ENCODE measurements at places on chromosomes 3 and 15.

GRCh38 chr3:119723022-119723421 lies 20.2 kb downstream of the CFAP91 start:
- no peak for DNase-seq

- DNase-seq: peak; percentile 80
These were observed 8.2 kb downstream of the ZIC4 start for GRCh38 chr3:147397875-147398812.

- no peak for DNase-seq
These were observed 26.4 kb upstream of the ABHD17C start for GRCh38 chr15:80668546-80669236.

DNA sequence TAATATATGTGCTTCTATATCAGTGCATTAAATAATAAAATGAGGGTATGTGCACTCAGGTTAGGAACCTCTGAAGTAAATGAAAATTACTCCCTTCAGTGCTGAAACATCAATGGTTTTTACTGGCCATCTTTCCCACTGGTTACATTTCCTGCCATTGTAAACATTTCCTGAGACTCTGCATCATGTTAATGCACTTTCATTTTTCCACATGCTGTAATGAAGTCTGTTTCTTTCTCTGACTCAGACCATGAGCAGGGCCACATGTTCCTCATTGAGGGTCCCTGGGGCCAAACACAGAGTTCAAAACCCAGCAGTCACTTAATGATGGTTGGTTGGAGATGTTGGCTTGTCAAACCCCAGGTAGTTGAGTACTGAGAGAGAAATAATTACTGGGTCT lies 15.3 kb downstream of the FAM3D start:
- DNase-seq: no peak

GRCh38 chr3:58417075-58417474 lies 16.6 kb downstream of the PDHB start:
- no peak for DNase-seq

- no peak for DNase-seq
These were observed 269.5 kb upstream of the GBE1 start for GRCh38 chr3:82030916-82031315.

- peak; percentile 88 for DNase-seq
These were observed 34.0 kb downstream of the ARIH2 start for GRCh38 chr3:48952510-48953118.
